ENCODE measurements at places on chromosomes 2 and 18. TPM values are rescaled to one million over a fixed set of nuclear protein-coding genes. Genes with fewer than 3 reads are reported as not detected.

CD226 gene
- 0.02 TPM for total RNA-seq

DNER gene
- not detected for total RNA-seq

CHRNG gene
- total RNA-seq, result not detected

MREG gene
- 43.8 TPM for total RNA-seq

AQP4 gene
- total RNA-seq, result 0.27 TPM

LRRTM1 gene
- not detected for total RNA-seq

BOLL gene
- not detected for total RNA-seq

IL18R1 gene
- not detected for total RNA-seq

SERPINB3 gene
- not detected for total RNA-seq

KIF1A gene
- total RNA-seq, result 33.1 TPM

MC2R gene
- not detected for total RNA-seq

CNDP1 gene
- not detected for total RNA-seq

B3GNT7 gene
- 3.6 TPM for total RNA-seq

APLF gene
- total RNA-seq, result 3.9 TPM

CPS1 gene
- 1.2 TPM for total RNA-seq

MAP2 gene
- total RNA-seq, result 0.05 TPM

STAT1 gene
- 113 TPM for total RNA-seq

LHCGR gene
- total RNA-seq, result not detected

FNDC4 gene
- total RNA-seq, result 2.5 TPM

ACTR2 gene
- 259 TPM for total RNA-seq

COLEC12 gene
- 0.44 TPM for total RNA-seq

LDAH gene
- 37.2 TPM for total RNA-seq

UGT1A6 gene
- 33.9 TPM for total RNA-seq

GALR1 gene
- total RNA-seq, result not detected

DPYSL5 gene
- total RNA-seq, result 0.74 TPM

DAW1 gene
- total RNA-seq, result 5.4 TPM

FSHR gene
- 1.0 TPM for total RNA-seq

Measured in Caco-2 (cell line).